Ascending aorta (tissue), 2 donors: ENCODE measurements at places on chromosomes 12 and 14.
A peak's percentile ranks its signal among the peaks of the same experiment; 100 is the strongest.

DNA sequence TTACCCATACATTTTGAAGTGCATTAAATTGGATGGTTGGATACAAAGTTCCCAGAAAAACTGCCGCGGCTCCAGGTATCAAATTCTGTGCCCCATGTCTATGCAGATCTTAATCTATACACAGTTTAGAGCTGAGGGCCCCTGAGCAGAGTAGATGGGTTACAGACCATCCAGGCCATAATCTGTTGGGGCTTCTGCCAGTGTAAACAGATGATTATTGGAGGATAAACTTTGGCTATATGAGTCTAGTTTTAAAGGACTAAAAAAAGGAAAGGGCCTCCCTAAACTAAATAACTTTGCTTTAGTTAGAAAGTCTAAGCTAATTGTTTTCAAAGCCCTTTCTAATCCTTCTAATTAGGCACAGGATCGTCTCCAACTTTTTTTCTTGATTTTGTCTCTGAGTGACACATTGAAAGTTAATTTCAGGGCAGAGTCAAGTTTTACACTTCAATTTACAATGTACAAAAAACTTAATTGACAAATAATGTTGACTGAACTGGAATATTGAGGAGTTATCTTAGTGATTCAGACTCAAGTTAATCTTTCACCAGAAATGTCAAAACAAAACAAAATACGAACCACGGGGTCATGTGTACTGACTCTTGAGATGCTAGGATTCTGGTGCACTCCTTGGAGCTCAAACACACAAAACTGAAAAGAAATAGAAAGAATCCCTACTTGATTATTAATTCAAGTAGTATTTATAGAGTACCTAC, 133.9 kb upstream of the SCAF11 start:
- H3K4me3 ChIP-seq: peak overlapping the region; percentile 44
- H3K4me1 ChIP-seq: no peaks in the 10 kb centered on the region
- no peak overlapping the region for H3K27ac ChIP-seq
- H3K27me3 ChIP-seq: no peaks in the 10 kb centered on the region
- no peaks in the 10 kb centered on the region for H3K36me3 ChIP-seq
- DNase-seq: no peak

DNA sequence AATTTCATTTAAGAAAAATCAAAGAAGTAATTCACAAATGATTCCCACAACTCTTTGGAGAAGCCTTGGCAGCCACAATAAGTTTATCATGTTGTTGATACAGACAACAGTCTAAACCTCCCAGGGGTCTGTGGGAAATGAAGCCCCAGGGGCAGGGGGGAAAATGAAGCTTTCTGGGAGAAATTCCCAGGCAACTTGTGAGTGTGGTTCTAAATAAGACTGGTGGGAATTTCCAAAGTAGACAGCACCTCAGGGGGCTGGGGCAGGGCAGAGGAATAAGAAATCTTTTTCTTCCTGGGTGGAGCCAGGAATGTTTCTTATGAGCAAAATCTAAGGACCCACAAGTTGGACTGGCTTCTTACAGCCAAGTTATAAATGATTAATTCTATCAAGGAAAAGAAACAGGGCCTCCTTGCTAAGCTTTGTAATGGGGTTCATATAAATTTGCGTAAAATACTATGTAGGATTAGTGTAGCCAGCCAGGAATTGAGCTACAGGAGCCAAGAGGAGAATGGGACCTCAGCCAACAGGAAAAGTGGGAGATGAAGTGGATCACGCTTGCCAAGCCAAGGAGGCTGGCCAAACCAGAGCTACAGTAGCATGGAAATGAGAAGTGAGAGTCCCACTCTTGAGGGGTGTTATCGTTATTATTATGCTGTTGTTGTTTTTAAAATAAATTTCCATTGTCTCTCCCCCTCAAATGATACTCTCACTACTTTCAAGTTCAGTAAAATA, 182.9 kb upstream of the FAR2 start:
- no peaks in the 10 kb centered on the region for H3K27me3 ChIP-seq
- H3K4me1 ChIP-seq: no peaks in the 10 kb centered on the region
- no peak overlapping the region for H3K27ac ChIP-seq
- DNase-seq: no peak
- H3K4me3 ChIP-seq: no peak overlapping the region

DNA sequence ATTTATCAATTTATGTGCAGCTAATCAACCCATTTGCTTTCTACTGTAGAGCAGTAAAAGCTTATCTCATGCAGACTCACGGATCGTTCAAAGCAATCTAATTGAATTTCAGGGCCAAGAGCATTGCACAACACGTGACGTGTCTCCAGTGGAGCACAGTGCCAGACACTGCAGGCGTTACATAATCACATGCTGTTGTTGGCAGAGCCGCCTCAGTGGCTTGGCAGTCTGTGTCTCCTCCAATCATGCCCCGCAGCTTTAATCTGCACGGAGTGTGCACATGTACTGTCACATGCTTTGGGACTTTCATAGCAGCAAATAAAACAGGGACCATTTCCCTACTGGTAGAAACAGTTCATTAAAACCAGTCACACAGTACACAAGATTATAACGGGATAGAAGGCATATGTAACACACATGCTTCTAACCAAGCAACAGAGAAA, 309.3 kb downstream of the ITPR2 start:
- no peak overlapping the region for H3K4me3 ChIP-seq
- no peak overlapping the region for H3K27ac ChIP-seq
- DNase-seq: peak; percentile 93
- peaks cover 3% of the 10 kb centered on the region for H3K4me1 ChIP-seq

DNA sequence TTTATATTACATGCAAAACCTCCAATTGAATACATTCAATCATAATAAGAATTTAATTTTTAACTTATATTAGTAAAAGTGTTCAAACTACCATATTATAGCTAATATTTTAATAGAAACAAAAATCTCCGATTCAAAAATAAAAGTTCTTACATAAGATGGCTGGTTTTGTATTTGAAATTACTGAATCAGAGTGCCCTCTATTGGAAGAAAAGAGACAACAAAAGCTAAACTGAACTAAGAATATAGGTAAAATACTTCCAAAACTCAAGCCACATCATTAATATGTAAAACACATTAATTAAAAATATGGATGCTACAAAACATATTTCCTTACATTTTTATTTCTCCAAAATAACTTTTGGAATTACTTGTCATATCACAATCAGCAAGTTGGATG, 120.3 kb downstream of the GARIN6 start:
- no peaks in the 10 kb centered on the region for H3K36me3 ChIP-seq
- no peaks in the 10 kb centered on the region for H3K27me3 ChIP-seq
- H3K27ac ChIP-seq: no peak overlapping the region
- no peak for DNase-seq

GRCh38 chr14:91009501-91010152, 50.8 kb downstream of the RPS6KA5 start:
- H3K4me1 ChIP-seq: no peaks in the 10 kb centered on the region
- H3K4me3 ChIP-seq: no peak overlapping the region
- H3K27me3 ChIP-seq: no peaks in the 10 kb centered on the region
